ENCODE measurements at places on chromosomes 5 and 9.
A peak's percentile ranks its signal among the peaks of the same experiment; 100 is the strongest.

DNA sequence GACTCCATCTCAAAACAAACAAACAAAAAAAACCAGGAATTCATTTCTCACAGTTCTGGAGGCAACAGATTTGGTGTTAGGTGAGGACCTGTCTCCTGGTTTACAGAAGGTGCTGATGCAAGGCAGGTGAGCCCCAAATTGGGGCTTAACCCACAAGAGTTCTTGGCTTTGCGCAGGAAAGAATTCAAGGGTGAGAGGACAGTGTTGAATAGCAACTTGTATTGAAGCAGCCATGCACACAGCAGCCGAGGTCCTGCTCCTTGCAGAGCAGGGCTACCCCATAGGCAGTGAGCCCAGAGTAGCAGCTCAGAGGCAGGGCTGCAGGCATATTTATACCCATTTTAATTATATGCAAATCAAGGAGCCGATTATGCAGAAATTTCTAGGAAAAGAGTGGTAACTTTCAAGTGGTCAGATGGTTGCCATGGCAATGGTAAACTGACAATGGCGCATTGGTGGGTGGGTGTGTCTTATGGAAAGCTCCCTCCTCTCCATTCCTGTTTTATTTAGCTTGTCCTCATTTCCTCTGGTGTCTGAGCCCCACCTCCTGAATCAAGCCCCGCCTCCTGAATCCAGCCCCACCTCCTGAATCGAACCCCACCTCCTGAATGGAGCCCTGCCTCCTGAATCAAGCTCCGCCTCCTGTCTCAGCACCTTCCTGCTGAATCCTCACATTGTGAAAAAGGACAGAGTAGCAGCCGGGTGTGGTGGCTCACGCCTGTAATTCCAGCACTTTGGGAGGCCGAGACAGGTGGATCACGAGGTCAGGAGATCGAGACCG is 34.5 kb upstream of the COL5A1 start:
- peak; percentile 55 for DNase-seq

GRCh38 chr9:27433631-27434325 is 90.3 kb upstream of the IFNK start:
- no peak for DNase-seq

- DNase-seq: no peak
Observed at GRCh38 chr9:114359801-114360200, 28.0 kb downstream of the AKNA start.

GRCh38 chr9:120382453-120382852 is 197.5 kb downstream of the CDK5RAP2 start:
- no peak for DNase-seq

GRCh38 chr5:36173426-36173825 is 21.5 kb downstream of the SKP2 start:
- no peak for DNase-seq

DNA sequence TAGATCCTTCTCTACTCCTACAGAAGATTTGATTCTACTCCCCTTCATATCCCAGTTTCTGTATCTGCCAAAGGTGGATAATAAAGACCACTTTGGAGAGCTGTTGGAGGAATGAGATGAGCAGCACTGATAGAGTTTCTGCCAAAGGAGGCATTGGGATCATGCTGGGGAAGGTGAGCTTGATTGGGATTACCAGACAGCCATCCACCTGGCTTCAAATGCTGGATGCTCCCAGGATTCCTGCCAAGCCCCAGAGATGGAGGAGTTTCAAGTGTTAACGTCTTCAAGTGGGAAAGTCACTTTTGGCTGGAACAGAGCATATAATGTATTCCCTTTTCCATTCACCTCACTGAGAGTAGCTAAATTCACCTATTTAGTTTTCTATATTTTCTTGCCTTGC is 348.4 kb downstream of the TRIM32 start:
- no peak for DNase-seq

GRCh38 chr9:125850106-125850632 is 103.0 kb downstream of the PBX3 start:
- DNase-seq: no peak

DNA sequence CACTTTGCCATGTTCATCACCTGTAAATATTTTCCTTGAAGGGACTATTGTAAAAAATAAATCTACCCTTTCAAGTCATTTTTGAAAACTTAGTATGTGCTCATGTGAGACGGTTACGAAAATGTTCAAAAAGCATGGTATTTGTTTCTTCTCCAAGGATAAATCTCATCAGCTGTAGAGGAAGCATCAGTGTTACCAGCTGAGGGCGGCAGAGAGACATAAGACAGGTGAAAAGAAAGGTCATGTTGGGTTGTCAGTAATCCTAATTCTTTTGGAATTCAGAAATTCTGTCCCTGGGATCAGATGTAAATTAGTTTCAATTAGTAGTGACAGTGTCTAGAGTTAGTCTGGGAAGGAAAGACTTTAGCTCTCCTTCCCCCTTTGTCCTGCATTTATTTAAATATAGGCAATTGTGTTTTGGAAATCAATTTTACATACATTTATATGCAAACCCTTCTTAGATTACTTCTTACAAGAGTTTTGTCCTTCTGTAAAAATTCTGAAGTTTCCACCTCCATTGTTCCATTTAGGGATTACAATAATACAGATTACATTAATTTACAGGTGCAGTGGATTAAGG is 791.9 kb upstream of the CDH6 start:
- DNase-seq: peak; percentile 77

- no peak for DNase-seq
Observed at GRCh38 chr5:109691996-109692395, 2.3 kb downstream of the MAN2A1 start.

GRCh38 chr9:17600962-17601593 is 22.2 kb downstream of the SH3GL2 start:
- no peak for DNase-seq

- DNase-seq: no peak
Observed at GRCh38 chr9:20538956-20539355, 83.3 kb downstream of the MLLT3 start.

DNA sequence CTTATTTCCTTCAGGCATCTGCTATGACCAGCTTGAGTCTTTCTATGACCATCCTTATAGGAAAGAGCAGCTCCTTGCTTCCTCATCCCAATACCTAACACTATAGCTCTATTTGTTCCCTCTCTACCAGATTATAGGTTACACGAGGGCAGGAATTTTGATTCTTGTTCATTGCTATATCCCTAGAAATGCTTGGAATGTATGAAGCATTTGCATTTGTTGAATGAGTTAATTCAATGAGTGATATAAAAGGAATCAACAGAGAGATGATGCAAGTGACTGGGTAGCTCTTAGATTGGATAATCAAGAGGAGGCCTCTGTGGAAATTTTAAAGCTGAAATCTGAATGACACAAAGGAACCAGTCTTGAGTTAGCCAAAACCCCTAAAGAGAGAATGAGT is 13.9 kb downstream of the ZCCHC9 start:
- no peak for DNase-seq

- DNase-seq: no peak
Observed at GRCh38 chr5:101955891-101956290, 340.2 kb downstream of the SLCO4C1 start.

GRCh38 chr5:142319105-142319504 is 5.7 kb downstream of the SPRY4 start:
- DNase-seq: no peak

- no peak for DNase-seq
Observed at GRCh38 chr9:14692470-14693250, 572 bp downstream of the ZDHHC21 start.

GRCh38 chr9:82421498-82421897 is 432.9 kb downstream of the SPATA31D1 start:
- no peak for DNase-seq

- no peak for DNase-seq
Observed at GRCh38 chr5:125117566-125117965, 371.1 kb upstream of the ZNF608 start.

DNA sequence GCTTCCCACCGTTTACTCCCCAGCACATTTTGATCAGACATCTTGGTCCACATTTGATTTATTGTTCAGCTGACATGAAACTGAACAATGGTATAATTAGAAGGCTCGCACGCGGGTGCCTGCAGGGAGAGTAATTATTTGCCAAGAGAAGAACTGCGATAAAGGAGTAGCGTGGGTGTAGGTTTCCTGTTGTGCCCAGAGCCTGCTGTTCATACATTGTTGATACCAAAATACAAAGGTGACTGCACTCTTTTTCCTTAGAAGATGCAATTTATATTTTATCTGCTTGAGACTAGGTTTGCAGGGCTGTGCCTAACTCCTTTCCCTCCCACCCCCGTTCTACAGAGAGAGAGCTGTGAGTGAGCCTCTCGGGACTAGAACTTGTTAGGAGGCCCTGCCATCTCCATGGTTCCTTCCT is 241.8 kb upstream of the MSX2 start:
- no peak for DNase-seq

GRCh38 chr5:172748341-172748843 is 22.6 kb downstream of the DUSP1 start:
- DNase-seq: no peak

DNA sequence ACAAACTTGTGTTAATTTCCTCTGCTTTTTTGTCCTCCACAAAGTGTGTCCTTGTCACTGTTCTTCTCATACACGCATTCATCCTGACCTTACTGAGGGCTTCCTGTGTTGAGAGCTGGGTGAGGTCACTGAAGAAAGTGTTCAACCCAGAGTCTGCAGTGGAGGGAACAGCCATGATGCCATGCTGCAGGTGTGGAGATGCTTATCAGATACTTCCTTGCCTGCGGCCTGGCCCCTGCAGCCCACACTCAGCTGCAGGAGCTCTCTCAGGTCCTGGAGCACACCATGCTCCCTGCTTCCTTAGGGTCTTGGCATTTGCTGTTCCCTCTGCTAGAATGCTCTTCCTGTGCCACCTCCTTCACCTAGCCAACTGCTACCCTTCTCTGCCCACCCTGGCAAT is 108.1 kb upstream of the SPRY4 start:
- peak; percentile 40 for DNase-seq

GRCh38 chr5:170576602-170577535 is 73.0 kb downstream of the KCNIP1 start:
- DNase-seq: no peak

DNA sequence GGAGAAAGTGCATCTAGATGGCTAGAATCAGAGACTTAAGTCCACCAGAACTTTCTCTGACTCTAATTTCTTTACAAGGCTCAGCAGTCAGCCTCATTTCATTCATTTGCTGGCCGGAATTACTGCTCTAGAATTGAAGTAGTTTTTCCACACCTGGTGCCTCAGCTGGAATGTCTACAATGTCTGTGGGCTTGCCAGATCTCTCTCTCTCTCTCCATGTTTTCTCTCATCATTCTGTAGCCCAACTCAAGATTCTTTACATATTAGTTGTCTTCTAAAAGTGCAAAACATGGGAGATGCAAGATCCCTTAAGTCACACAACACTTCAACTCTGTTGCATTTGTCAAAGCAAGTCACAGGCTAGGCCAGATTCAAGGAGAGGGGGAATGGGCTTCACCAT is 103.9 kb upstream of the TAF11L2 start:
- no peak for DNase-seq

GRCh38 chr9:99231711-99232110 is 9.6 kb downstream of the SEC61B start:
- peak; percentile 63 for DNase-seq

GRCh38 chr9:81664638-81665222 is 24.6 kb downstream of the TLE1 start:
- no peak for DNase-seq

GRCh38 chr5:94244921-94245320 is 373.5 kb downstream of the KIAA0825 start:
- no peak for DNase-seq
